ENCODE measurements at places on chromosomes 1 and 21.

GRCh38 chr1:202007805-202008489 lies 2.4 kb upstream of the ELF3 start:
- DNase-seq, result no peak

DNA sequence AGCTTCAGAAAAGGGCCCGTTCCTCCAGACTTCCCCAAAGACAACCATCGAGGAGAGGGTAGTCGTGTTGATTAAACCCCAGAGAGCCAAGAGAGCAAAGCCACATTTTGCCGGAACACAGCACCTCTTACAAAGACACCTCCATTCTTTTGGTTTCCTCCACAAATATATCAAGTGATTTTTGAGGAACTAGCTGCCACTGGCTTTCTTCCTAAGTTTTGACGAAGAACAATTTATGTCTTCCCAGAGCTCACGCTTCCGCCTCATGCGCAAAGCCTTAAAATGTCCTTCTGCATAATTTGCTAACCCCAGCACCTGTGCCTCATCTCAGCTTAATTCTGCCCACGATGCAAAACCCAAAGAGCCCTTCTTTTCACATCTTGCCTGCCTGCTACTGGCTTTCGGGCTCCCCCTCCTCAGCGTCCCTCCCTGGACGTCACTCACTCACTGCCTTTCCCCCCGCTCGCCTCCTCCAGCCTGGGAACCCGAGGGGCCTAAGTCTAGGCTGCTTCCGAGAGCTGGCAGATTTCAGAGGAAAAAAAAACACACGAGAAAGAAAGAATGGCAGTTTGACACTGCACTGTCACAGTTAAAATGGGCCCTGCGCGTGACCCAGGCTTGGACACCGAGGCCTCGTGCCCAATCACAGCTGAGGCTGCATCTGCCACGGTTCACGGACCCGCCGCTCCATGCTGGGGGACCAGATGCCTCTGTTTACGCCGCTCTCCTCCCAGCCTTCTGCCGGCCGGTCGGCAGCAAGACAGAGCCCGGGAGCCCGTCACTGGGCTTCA lies 77.6 kb upstream of the IFNAR2 start:
- DNase-seq, result no peak

DNA sequence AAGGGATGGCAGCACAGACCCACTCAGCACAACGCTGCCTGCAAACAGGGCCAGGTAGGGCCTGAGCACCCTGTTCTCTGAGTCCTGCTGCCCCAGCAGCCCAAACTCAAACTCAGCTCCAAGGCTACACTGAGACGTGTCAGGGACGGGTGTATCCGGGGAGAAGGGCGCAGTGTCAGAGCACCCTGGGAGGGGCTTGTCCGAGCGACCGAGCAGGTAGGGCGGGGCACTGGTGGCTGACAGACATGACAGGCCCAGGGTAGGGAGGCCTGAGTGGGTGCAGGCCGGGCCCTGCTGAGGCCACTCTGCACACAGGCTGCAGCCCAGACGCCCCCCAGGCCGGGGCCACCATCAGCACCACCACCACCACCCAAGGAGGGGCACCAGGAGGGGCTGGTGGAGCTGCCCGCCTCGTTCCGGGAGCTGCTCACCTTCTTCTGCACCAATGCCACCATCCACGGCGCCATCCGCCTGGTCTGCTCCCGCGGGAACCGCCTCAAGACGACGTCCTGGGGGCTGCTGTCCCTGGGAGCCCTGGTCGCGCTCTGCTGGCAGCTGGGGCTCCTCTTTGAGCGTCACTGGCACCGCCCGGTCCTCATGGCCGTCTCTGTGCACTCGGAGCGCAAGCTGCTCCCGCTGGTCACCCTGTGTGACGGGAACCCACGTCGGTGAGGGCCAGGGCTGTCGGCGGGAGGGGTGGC lies 5.5 kb downstream of the SCNN1D start:
- no peak for DNase-seq

- DNase-seq, result no peak
Measured at GRCh38 chr21:34713621-34714020, 44.8 kb downstream of the CLIC6 start.

DNA sequence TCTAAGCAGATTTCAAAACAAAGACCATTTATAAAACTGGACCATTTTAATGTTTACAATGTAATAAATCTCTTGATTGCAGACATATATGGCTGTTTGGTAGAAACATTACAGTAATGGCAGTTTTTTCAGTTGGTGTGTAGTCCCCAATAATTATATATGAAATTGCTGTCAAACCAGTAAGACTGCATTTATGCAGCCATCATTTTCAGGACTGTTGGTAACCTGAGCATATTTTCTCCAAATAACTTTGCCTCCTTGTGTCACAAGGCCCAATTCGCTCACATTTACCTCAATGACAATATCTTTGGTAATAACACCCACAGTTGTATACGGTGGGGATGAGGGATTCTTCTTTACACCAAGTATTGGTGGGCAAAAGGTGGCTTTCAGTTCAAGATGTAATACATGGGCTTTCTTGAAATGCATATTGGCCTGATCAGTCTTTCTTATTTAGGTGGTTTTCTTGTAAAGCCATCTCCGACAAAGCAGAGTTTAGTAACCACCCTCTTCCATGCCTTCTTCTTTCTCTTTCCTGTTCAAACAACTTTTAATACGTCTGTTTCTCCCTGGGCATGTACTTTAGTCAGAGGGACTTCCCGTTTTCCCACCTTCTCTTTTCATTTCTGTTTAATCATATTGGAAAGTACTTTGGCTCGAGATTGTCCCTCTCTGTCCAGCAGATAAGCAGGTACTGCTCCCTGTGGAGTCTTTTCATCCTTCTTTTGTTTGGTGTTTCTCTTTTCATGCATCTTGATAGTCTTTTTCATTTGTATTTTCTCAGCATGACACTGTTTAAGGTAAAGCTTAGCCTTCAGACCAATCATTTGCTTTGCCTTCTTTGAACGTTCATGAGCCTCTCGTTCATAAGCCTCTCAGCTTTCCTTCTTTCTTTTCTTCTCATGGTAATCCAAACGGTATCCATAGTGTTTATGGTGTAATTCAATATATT lies 30.4 kb downstream of the ATP2B4 start:
- no peak for DNase-seq

DNA sequence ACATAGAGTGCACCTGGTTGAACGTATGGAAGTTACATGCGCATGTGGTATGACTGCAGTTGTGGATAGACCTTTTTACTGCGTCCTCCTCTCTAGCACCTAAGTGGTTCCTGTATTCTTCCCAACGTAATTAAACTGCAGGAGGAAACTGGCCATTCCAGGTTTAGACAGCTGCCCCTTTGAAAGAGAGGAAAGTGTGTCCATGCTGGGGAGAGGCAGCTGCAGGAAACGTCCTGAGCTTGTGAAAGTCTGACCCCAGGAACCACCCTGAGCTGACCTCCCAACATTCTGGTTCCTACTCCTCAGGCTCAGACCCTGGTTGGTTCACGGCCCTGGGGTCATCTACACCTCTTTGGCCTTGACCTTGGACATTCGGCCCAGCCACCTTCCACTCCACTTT lies 309.3 kb downstream of the DISC1 start:
- DNase-seq, result no peak

- no peak for DNase-seq
Measured at GRCh38 chr1:151143986-151144385, 2.4 kb downstream of the SEMA6C start.

DNA sequence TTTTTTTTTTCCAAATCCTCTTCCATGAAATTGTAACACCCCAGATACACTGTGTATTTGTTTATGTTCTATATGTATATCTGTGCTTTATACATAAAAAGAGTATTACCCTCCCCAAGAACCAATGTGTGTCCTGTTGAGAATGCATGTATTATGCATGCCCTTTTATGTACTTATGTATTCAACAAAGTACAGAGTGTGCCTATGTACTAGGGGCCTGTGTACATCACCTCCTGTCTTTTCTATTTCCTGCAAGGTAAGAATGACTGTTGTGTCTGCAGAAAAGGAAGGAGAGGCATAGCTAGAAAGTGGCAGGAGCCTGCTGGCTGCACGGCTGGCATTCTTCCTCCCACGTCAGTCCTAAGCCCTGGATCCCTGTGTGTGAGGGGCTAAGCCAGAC lies 7.0 kb downstream of the TMEM61 start:
- no peak for DNase-seq

- no peak for DNase-seq
Measured at GRCh38 chr1:198560161-198560560, 19.7 kb upstream of the ATP6V1G3 start.

DNA sequence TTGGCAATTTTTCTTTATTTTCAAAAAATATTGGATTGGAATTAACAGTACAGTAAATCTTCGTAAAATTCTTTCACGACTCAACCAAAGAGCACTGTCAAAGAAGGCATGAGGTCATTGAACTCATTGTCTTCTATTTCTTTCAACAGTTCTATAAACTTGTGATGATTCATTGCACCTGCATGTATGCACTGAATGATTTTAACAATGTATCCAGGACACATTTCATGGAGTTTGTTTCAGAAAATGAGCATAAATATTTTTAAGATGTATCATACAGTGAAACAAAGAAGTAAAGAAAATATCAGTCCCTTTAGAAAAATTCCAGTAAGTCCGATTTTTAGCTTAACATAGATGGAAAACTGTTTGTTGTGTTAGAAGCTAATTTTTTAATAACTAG lies 33.6 kb upstream of the CD34 start:
- no peak for DNase-seq

- peak; percentile 36 for DNase-seq
Measured at GRCh38 chr1:57620605-57621004, 196.7 kb upstream of the DAB1 start.

DNA sequence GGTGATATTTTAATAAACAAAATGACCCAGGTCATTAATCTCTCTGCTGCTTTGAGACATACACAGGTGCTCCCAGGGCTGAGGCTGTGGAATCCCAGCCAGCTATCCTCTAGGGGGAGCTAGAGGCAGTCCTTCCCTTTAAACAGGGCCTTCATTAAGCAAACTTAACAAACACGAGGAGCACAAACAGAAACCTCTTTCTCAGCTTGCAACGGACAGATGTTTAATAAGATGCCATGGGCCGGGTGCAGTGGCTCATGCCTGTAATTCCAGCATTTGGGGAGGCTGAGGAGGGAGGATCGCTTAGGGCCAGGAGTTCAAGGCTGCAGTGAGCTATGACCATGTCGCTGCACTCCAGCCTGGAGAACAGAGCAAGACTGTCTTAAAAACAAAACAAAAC lies 106.7 kb downstream of the HIVEP3 start:
- DNase-seq, result no peak

GRCh38 chr1:79150576-79150975 lies 144.0 kb upstream of the ADGRL4 start:
- no peak for DNase-seq

DNA sequence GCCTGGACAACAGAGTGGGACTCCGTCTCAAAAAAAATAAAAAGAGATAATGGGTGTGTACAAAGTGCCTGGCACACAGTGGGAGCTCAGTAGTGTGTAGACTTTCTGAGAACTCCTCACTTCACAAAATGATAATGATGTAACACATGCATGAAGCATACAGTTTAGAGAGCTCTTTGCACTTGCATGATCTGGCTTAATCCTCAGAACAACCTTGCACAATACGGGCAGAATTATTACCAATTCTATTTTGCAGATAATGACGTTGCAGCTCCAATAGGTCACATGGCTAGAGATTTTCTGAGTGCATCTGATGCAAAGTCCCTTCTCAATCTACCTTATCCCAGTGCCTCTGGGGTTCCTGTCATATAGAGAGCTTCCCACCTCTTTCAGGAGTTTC lies 71.4 kb downstream of the CD247 start:
- DNase-seq, result no peak

DNA sequence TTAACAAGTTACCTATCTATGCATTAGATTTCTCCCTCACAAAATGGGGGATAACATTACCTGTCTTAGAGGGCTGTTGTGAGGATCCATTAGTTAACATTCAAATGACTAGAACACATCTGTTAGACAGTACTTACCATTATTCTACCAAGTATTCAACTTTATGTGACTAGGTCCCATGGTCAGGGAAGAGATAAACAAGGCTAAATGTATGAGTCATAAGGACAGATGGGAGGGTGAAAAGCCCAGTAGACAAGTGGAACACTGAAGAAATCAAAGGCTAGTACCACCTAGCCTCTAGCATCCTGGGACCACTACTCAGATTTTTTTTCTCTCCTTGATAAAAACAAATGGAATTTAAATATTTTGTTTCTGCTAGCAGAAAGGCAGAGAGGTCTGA lies 9.0 kb upstream of the VHLL start:
- DNase-seq, result no peak

Measured in left renal cortex interstitium (tissue), 4 donors.